ENCODE measurements at places on chromosomes 12 and 14.

DNA sequence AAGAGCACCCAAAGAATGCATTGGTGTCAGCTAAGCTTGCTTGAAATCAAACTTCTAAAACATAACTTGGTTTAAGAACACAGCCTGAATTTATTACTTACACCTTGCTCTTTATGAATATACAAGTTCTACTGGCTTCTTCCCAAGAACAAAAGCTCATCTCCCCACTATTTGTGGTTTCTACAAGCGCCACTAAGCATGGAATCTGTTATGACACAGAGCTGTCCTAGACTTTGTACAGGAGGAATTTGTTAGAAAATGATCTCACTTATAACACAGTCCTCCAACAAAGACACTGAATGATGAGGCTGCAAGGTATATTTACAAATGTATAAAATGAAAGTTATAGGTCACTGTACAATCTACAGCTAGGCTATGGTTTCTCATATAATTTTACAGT, 452.1 kb downstream of the BCAT1 start:
- DNase-seq: no peak

DNA sequence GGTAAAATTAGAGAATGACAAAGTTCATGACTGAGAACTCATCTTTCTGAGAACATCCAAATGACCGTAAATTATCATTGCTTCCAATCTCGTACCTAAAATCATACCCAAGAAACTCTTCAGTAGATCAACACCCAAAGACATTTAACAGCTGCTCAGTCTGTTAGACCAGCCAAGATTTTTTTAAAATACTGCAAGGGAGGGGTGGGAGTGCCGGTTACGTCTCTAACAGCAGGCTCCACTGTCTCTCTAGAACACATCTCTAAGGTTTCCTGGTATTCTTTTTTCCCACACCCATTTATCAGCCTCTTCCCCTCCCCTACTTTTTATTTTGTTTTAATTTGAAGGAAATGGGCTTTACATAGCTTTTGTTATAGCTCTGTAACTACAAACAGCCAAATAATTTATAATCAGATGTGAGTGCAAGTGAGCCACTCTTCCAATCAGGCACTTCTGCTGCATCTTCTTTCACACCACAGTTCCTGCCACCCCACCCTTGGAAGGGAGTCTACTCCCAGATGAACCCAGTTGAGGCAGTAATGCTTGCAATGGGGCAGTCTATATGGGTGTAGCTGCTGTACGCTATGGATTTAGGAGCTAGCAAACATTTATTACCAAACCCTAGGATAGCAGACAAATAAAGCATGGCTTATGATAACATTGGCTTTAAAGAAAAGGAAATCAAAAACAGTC, 21.9 kb downstream of the PTPRB start:
- no peak for DNase-seq

GRCh38 chr14:77625360-77625759, 8.9 kb upstream of the SPTLC2 start:
- DNase-seq: no peak

DNA sequence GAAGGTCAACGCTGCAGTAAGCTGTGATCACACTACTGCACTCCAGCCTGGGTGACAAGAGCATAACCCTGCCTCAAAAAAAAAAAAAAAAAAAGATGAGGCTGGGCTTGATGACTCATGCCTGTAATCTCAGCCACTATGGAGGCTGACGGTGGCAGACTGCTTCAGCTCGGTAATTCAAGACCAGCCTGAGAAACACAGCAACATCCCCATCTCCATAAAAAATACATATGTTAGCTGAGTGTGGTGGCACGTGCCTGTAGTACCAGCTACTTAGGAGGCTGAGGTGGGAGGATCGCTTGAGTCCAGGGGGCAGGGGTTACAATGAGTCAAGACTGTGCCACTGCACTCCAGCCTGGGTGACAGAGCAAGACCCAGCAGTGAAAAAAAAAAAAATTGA, 50.4 kb downstream of the GXYLT1 start:
- no peak for DNase-seq

DNA sequence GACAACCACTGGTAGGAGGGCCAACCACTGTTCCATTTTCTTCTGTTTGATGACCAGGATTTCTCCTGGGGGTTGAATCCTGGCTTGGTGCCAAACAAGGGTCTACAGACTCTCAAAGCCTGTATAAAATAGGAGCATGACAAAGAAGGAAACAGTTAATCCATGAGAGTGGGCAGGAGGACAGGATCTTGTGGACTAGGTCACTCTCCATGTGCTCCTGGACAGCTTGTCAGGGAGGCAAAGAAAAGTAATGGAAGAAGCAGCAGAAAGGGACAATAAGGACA, 243.7 kb downstream of the AKAP6 start:
- no peak for DNase-seq

DNA sequence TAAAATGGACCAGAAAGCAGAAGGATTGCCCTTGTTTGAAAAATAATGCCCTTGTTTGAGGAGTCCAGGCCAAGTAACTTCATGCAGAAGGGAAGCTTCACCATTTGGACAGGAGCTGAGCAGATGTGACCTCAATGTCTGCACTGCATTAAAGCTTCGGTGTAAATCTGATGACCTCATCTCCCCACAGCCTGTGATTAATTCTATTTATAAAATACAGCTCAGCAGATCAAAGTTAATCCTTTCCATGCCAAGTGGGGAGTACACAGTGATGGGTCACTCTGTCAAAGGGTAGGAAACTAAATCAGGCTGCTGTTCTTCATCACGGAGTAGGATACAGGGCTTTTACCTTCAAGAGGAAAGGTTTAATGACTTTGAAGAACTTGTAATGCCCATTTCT, 533.7 kb downstream of the RPS29 start:
- no peak for DNase-seq

DNA sequence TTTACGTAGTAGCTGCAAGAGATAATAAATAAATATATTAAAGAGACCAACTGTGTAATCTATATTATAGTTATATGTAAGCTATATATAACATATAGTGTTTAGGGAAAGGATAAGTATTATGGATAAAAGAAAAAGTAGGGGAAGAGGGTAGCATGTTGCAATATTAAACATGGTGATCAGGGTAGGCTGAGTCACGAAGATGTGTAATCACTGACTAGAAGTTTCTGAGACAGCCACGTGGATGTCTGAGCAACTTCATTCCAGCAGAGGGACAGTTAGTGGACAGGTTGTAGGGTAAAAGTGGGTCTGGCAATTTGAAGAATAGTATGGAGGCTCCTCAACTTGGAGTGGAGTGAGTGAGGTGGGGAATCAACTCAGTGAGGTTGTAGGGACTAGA, 109.7 kb downstream of the ANO4 start:
- no peak for DNase-seq

GRCh38 chr12:116635487-116635886, 76.3 kb downstream of the MAP1LC3B2 start:
- DNase-seq: no peak

- DNase-seq: no peak
These were observed at the start of gene P3H3 for GRCh38 chr12:6827982-6828780. Gene P3H3, plus strand, starts transcription at chr12:6828407. Its CDS starts 34 bp downstream, at chr12:6828441.
